ENCODE measurements at places on chromosomes 6 and 20.

- DNase-seq: no peak
Observed at GRCh38 chr6:11318835-11319813, 86.7 kb upstream of the NEDD9 start.

DNA sequence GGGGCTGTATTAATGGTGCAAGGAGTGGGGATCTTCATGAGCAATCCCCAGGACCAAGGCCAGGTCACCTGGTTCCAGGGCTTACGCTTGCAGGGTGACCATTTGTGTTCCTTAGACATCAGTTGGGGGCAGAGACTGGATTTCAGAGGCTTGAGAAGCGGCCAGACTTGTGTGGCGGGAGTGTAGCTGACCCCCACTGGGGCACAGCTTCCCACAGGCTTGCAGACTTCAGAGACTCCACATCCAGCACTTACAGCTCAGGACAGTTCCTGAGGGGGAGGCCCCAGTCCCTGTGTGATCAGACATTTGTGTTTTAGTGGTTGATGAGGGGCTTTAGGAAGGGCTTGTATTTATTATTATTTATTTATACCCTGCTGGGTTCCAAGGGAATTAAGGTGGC is 15.3 kb downstream of the TJAP1 start:
- DNase-seq: no peak

DNA sequence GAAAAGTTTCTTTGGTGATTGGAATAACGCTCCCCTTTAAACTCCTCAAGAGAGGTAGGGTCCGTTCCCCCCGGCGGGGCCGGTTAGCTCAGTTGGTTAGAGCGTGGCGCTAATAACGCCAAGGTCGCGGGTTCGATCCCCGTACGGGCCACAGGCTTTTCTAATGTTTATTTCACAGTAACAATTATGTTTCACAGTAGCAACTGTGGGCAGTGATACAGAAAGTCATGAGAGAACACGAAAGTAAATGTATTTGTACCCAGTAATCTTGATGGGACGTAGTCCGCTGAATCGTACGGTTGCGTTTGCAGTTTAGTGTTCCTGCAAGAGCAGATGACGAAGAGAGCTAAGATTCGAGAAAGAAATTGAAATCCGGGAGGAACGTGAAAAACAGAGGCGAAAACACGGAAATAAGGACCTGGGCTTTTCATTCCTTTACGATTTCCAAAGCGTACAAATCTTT is 505.5 kb downstream of the PRIM2 start:
- DNase-seq: no peak

DNA sequence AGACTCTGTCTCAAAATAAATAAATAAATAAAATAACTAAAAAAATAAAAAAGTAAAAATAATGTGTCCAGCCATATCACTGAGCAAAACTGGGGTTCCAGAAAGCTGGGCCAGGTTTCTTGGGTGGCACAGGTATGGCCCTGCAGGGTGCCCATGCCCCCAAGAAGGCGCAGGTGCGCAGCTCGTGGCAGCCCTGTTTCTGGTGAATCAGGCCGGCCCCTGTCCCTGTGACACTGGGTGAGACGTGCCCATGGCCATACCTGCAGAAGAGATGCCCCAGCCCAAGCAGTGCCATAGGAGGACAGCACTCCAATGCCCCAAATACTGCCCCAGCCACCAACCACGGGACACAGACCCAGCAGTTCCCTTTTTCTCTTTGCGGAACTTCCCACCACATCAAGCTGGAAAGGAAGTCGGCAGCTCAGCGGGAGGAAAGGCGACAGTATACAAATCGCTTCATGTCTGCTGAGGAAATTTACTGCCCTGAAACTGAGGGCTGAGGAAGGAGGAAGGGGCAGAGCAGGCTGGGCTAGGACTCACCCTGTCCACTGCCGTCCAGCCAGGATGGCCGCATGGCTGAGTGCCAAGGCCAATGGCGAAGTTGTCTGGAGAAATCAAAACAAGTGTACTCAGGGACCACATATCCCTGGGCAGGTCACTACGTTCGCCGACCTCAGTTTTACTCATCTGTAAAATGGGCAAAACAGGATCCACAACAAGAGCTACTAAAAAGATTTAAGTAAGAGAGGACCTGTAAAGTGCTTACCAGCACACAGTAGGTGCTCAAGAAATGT is 55.4 kb downstream of the PREX1 start:
- no peak for DNase-seq

GRCh38 chr20:11344939-11345338 is 572.8 kb upstream of the BTBD3 start:
- DNase-seq: no peak

- DNase-seq: no peak
Observed at GRCh38 chr6:165843121-165843520, 180.1 kb upstream of the PDE10A start.

GRCh38 chr6:122770835-122771601 is 8.5 kb upstream of the FABP7 start:
- no peak for DNase-seq

GRCh38 chr6:105794239-105794638 is 291.9 kb upstream of the PRDM1 start:
- DNase-seq: no peak

- DNase-seq: no peak
Observed at GRCh38 chr6:35209622-35210247, 4.0 kb upstream of the SCUBE3 start.

GRCh38 chr6:26347699-26348098 is 17.3 kb upstream of the BTN3A2 start:
- no peak for DNase-seq

- DNase-seq: no peak
Observed at GRCh38 chr6:2686515-2686914, 64.2 kb downstream of the MYLK4 start.

DNA sequence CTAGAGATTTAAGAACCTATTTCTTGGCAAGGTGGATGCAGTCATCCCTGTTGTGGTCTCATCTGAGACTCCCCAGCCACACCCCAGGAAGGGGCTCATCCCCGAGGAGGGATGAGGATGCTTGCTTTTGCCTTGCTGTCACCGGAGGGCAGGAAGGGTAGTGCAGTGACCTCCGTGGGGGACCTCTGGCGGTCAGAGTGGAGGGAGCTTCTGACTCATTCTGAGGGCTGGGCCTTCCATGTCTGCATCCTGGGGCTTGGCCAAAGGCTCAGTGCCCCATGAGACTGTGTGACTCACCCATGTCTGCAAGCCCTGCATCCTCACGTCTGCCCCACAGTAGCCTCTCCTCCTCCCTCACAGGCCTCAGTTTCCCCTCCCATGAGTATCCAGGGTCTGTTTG is 38.7 kb downstream of the UQCC2 start:
- DNase-seq: peak; percentile 94

- peak; percentile 44 for DNase-seq
Observed at GRCh38 chr6:17392978-17393891, at the start of gene CAP2. Gene CAP2, plus strand, starts transcription at chr6:17393595. Its CDS starts 27,961 bp downstream, at chr6:17421556.

DNA sequence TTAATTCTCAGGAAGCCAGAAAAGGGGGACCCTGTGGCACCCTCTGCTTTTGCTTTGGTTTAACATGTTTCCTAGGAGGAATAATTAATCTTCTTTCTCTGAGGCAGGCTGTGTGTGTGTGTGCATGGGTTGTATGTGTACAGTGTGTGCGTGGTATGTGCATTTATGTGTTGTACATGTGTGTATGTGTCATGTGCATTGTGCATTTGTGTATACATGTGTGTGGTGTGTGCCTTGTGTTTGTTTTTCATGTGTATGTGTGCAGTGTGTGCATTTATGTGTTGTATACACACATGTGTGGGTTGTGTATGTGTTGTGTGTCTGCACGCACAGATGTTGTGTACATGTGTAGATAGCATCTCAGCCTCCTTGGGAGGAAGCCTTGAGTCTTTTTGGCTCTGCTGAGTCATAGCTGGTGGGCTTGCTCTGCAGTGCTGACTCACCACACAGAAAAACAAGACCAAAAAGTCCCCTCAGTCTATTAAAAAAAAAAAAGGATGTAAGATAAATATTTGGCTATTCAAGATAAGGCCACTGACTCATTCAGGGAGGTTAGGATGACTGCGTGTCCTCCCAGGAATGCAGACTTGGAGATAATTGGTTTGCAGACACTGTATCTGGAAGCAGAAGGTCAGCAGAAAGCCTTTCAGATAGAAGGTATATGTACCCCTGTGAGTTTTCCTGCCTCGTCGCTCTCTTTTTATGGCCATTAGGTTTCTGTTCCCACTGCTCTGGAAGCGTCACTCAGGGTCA is 58.6 kb downstream of the SYNJ2 start:
- DNase-seq: peak; percentile 75

DNA sequence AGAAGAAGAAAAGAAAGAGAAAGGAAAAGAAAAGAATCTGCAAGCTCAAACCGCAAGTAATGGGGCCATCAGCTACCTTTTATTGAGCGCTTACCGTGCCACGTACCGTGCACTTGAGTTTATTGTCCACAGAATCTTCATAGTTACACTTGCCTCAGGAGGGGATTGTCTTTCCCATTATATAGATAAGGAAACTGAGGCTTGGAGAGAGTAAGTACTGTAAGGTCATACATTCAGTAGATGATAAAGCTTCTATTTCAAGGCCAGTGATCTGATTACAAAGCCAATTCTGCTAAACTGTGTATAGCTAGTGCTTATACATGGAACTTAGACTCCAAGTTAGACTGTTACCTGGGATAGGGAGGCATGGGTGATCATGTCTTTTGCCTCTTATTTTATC is 110.4 kb upstream of the IYD start:
- no peak for DNase-seq

DNA sequence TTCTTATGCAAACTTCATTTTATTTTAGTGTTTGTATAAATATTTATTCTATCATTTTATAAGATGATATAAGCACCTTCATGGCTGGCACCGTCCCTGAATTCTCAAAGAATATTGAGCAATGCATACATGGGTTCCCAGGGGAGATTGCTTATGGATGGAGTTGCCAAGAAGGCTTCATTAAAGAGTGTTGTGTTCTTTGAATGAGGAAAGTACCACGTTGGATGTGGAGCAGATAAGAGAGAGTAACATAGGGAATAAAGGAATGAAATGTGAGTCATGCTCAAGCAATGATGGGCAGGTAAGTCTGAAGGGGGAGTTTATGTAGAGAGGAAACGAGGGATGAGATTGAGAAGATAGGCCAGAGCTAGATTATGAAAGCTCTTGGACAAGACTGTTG is 10.3 kb downstream of the DSE start:
- DNase-seq: no peak

- DNase-seq: no peak
Observed at GRCh38 chr6:157251586-157252247, 71.6 kb downstream of the TMEM242 start.

DNA sequence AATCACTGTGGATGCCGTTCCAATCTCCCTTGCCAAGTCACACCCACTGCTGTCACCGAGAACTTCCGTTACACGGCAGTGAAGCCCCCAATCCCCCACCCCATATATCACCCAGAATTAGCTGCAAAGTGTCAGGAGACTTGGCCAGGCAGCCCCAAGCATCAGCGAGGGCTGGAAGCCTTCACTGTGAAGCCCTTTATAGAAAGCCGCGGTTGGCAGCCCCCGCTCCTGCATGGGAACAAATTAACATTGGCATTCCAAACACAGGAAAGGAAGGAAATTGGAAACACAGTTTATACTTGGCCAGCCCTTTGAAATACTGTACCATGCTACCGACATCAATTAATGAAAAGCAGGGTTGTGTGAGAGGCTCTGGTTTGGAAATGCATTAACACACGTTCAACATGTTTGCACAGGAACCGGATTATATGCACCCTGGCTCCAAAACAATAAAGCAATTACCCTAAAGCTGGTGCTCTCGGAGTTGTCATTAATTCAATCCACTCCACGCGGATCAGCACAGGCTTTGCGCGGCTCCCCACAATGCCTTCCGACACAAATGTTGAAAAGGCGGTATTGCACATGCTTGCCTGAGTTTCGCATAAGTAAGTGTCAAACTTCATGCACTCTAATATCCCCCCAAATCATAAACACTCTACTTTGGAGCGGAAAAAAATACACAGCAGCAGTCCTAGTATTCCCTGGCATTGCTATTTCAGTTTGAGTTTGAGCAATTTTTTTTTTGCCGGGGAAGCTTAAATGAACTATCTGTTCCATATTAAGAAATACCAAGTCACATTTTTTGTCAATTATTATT is 7.1 kb downstream of the BMP7 start:
- DNase-seq: no peak

DNA sequence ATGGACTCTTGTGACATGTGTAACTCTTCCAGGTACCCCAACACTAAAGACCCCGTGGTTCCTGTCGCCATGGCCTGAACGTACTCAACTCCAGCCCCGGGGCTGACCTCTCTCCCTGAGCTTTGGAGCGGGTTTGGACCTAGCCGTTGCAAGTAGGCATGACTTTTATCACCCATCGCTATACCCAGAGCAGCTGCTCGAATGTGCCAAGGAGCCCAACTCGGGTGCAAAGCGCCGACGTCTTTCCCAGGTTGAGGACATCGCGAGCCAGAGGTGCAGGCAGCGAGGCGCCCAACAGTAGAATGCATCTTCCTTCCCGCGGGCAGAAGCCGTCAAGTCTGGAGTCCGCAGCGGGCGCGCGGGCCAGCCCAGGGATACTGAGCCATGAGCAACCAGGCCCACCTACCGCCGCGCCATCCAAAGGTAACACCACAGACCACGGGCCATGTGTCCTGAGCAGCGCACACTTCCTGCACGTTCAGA is 5.7 kb upstream of the LAMP5 start:
- DNase-seq: no peak

DNA sequence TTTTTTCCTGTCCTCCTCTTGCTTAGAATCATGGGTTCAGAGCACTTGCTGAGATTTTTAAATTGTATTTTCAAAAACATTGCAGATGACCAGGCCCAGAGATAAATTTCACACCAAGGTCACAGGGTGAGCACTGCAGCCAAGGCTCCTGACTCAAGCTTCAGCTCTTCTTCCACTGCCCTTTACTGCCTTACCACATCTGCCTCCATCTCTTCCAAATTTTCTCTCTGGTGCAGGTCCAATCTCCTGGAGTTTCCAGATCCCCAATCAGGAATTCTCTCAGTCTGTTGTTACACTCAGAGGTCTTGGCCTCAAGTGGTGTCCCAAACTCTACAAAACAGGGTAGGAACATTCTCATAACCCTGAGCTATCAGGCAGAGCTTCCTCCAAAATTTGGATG is 12.7 kb downstream of the SNAP25 start:
- DNase-seq: no peak

DNA sequence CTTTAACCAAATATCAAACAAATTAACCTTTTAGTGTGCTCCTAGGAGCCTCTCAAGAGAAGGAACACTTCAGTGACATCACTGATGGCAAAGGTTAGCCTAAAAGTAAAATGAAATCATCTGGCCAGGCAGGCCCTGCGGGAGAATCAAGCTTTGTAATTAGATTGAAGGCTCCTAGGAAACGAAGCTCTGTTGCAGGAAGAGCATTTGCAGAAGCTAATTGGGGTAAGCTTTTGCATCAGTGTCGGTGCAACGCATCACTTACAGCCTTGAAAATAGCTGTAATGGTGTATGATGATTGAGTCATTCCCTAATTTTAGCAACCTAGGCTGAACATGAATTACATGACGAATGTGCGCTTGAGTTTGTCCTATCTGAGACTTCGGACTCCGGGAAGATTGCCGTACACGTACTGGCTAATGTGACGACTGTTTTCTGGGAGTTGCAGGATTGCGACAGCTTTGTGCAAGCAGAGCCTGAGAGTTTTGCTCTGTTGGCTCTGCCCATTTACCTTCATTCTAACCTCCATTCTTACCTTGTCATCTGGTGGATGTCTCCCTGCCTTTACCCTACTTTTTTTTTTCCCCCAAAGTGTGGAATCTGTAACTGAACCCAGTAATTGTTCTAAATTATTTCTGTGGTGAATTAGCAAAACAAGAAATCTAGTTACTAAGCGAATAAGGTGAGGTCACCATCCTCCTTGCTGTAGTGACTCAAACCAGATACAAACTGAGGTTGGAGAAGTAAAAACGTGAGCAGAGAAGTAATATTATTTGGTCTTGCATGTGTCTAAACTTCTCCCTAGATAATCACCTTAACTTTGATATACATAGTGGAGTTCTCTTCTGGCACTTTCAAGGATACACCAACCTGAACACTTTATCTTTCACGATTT is 675.9 kb upstream of the CITED2 start:
- no peak for DNase-seq

Measured in COLO829 (cell line).